ENCODE measurements at places on chromosomes 11 and 22.

DNA sequence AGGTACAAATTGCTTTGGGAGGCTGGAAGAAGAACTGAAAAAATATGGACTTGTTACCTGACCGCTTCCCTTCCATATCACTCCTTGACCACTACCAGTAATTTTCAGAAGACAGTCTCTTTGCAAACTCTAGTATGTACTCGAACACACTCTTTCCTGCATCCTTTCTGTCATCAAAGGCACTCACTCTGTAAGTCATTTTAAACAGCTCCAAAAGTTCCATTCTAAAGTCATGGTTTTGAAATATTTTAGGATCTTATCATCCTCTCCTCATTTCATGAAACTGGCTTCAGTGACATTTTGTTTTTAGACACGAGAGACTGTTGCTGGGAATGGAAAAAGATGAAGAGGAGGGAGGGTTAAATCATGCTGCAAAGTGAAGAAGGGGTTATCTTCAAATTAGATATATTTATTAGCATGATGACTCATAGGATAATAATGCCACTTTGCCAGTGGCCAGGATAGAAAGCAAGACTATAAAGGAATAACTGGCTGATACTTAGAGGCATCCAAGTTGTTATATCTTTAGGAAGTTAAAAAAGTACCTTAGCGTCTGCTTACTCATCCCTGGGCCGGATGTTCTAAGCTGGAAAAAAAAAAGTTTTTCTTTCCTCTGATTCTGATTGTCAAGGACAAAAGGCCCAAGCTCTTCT is 549.3 kb downstream of the METTL15 start:
- no peak for DNase-seq

DNA sequence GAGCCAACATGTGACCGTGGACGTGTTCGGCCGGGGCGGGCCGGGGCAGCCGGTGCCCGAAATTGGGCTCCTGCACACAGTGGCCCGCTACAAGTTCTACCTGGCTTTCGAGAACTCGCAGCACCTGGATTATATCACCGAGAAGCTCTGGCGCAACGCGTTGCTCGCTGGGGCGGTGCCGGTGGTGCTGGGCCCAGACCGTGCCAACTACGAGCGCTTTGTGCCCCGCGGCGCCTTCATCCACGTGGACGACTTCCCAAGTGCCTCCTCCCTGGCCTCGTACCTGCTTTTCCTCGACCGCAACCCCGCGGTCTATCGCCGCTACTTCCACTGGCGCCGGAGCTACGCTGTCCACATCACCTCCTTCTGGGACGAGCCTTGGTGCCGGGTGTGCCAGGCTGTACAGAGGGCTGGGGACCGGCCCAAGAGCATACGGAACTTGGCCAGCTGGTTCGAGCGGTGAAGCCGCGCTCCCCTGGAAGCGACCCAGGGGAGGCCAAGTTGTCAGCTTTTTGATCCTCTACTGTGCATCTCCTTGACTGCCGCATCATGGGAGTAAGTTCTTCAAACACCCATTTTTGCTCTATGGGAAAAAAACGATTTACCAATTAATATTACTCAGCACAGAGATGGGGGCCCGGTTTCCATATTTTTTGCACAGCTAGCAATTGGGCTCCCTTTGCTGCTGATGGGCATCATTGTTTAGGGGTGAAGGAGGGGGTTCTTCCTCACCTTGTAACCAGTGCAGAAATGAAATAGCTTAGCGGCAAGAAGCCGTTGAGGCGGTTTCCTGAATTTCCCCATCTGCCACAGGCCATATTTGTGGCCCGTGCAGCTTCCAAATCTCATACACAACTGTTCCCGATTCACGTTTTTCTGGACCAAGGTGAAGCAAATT is 1.8 kb downstream of the FUT4 start:
- no peak for DNase-seq

DNA sequence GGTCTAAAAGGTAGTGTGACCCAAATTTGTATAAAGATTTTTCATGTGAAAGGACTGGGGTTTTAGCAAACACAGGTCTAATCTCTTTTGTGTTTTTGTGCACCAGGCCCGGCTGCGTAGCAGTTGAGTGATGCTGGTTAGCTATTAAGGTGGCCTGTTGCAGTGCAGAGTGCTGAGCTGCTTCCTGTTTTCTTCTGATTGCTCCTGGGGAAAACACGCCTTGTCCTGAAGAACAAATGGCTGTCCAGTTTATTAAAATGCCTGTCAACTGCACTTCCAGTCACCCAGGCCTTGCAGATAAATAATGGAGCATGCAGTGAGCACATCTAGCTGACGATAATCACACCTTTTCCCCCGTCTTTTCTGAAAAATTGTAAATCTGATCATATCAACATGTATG is 1.8 kb downstream of the SRSF8 start:
- peak; percentile 95 for DNase-seq

DNA sequence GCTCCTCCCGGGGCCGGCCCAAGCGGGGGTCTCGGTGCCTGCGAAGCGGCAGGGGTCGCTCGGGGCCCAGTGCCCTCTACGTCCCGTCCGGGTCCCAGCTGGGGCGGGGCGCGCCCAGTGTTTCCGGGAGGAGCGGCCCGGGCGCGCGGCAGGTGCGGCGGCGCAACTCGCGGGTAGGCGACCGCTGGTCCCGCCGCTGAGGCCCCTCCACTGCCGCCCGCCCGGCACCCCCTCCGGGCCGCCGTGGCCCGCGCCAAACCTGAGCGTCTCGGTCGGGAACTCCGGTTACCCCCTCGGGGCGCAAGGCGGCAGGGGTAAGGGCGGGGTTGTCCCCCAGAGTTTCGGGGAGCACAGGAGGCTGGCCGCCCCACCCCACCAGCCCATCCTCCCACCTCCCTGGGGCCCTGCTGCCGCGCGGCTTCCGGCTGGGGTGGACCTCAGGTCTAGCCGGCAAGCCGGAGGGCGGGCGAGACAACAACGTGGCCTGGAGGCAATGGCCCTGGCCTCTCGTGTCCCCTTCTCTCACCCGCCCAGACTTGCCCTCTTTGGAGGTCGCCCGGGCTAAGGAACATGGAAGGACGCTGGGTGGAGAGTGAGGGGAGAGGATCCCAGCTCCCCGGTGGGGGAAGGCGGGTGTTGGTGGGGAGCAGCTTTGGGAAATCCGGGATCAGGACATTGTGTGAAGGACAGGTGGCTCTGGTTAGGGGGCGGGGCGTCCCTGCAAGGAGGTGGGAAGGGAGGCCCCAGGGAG is 398 bp upstream of the CRACR2B start:
- no peak for DNase-seq

DNA sequence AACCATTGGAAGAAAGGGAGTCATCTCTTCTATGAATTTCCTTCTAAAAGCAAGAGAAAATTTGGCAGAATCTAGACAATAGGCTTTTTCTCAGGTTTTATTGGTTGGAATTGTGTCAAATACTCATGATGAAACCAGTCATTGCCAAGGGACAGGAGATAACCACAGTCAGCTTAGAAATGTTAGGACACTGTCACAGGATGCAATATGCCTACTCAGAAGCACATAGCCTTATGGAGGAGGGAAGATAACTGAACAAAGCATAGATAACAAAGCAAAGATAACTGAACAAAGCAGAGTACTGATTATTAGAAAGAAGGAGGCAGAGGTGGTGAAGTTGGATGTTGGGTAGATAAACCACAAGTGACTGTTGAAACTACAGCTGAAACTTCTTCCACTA is 303.5 kb upstream of the PDGFD start:
- DNase-seq = no peak

DNA sequence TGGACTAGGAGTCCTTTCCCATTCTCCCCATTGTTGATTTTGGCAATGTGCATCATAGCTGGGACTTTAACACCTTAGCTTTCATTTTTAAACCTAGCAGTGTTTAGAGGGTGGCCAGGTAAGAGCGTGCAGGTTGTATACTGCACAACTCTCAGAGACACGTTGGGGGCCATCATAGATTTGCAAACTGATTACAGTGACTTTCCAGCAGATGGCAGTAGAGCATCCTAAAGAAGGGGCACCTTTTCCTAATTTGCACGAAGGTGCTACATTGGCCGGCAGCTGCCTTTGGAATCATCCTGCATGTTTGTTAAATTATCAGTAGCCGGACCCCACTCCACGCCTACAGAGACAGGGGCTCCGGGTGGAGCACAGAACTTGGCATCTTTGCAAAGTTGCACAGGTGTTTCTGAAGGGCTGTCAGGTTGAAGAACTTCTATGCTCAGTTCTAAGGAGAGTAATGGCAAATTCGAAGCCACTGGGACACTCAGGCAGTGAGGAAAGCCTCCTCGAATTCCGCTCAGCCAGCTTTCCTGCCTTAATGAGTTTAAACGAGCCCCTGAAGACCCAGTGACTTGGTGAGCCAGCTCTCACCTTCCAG is 7.7 kb downstream of the LHFPL7 start:
- no peak for DNase-seq

GRCh38 chr11:126317756-126318573 is 14.1 kb downstream of the DCPS start:
- no peak for DNase-seq

- DNase-seq = no peak
Observed at GRCh38 chr11:110190885-110191284, 97.7 kb downstream of the ZC3H12C start.
